ENCODE measurements at places on chromosomes 5 and 9.

DNA sequence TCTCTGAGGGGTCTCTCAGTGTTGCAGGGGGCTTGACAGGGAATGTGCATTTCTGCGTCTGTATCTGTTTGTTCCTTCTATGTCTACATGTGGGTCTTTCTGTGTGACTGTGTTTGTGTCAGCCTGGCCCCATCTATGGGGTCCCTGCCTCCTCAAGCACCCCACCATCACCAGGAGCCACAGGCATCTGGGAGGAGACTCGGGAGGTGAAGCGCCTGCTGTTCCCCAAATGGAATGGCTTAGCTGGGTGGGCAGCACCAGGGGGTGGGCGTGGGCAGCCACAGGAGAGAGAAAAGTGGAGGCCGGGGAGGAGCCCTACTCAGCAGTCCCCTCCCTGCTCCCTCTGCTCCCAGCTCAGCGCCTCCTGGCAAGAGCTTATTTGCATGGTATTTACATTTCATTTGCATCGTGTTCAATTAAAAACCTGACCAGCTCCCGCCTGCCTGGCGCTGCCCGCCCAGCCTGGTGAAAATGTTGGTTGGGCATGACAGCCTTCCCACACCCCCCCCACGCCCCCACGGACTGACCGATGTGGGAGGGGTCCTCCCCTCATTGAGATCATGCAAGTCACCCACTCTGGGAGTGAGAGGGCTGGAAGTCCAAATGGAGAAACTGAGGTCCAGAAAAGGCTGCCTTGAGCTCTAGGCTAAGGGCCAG, 50.5 kb downstream of the CXXC5 start:
- DNase-seq: no peak

DNA sequence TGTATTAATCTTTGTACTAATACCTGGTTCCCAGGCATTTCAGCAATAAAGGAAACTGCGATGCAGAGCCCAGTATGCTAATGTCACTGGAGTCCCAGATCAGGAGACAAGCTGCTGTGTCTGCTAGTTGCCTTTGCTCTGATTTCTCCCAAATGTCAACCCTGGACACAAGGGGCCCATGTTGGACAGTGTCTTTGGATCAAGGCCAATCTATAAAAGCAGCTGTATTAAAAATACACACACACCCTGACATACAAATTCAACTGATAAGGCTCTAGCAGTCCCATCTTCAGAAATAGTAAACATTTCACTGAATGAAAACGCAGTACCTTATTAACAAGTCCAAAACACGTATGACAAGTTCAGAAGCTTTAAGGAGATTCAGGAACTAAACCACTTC, 18.9 kb downstream of the LHFPL2 start:
- DNase-seq: no peak

DNA sequence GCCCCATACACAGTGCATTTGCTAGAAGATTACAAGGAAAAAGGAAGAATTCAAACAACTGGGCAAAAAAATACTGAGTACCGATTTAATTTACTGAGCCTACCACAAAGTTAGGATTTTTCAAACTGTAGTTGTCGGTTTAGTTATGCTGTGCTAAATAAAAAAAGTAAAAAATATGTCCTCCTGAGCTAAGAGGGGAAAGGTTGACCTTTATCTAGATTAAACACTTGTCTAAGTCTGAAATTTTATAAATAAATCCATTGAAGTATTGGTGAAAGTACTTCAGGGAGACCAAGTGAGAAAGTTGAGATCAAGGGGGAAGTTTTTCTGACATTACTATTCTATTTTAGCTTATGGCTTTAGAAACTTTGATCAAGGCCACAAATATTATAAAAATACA, 19.1 kb upstream of the DAB2 start:
- no peak for DNase-seq

DNA sequence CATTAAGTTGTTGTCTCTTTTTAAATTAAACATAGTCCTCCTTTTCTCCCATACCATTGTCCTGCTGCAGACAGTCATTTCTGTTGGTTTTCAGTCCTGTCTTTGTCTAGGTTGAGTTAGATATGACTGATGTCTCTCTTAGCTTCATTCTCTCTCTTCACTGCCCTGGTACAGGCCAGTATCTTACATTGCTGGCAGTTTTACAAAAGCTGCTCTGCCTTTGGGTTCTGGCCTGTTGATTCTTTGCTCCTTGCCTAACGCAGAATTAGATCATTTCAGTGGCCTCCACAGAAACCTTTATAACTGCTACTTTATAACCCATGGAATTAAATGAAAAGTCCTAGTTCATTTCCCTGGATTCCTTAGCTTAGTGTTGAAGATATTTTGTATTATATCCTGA, 33.7 kb downstream of the GPR21 start:
- no peak for DNase-seq

Data from type B pancreatic cell (in vitro differentiated cells).